Fibroblast of skin of back (primary cell): ENCODE measurements at places on chromosomes 1 and 21.

DNA sequence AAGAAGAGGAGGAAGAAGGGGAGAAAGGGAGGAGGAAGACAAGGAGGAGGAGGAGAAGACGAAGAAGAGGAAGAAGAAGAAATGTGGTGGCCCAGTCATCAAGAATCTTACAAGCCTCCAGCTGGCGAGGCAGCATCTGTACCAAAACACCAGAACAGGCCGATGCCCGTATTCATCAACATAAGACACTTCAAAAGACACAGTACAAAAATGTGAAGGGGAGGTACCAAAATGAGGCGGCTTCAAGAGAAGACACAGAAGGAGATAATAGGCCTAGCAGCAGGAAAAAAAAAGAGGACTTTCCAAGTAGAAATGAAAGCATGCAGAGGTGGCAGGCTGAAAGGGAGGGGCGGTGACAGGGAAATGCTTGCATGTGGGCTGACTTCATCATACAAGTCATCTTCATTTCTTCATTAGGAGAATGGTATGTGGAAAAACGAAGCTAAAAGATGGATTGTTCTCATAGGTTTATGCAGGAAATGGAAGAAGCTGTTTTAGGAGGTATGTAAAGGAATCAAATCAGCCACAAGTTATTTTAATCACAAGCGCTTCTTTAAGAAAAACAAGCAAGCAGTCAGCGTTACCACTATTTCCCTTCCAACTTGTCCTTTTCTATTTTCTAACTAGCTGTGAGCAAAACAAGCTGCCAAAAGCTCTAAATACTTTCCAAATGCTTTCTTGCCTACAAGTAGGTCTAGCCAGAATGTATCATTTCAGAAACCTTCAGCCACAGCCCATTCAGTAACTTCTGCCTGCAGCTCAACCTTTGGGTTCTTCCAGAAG is 192.3 kb downstream of the SLC45A1 start:
- peak; percentile 83 for DNase-seq

- DNase-seq, result peak; percentile 55
Observed at GRCh38 chr1:18945401-18945849, 11.1 kb downstream of the IFFO2 start.

DNA sequence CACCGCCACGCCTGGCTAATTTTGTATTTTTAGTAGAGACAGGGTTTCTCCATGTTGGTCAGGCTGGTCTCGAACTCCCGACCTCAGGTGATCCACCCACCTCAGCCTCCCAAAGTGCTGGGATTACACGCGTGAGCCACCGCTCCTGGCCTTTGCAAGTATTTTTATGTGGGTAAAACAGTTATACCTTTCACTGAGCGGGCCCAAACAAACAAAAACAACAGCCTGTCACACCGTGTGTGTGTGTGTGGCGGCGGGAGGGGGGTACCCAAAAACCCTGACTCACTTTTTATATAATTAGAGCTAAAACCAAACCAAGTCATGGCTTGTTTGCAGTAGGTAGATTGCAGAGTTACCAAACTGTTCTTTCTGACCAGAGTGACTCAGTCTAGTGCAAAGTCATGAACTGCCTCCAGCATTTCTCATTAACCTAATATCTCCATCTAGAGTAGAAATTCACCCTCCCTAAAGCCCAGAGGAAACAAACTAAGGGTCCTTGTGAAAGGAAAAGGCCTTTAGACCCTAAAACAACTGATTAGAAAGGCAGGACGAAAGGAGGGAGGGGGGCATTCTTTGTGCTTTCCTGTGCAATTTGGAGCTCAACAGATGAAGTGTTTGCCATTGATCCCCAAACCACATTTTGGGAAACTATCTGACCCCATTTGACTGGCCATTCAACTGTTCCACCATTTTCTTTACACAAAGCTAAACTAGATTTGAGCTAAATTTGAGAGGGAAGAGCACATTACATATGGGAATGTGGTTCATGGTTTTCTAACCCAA is 181.0 kb downstream of the DHRS3 start:
- peak; percentile 69 for DNase-seq

- DNase-seq, result no peak
Observed at GRCh38 chr1:157628773-157629172, 30.9 kb upstream of the FCRL4 start.

DNA sequence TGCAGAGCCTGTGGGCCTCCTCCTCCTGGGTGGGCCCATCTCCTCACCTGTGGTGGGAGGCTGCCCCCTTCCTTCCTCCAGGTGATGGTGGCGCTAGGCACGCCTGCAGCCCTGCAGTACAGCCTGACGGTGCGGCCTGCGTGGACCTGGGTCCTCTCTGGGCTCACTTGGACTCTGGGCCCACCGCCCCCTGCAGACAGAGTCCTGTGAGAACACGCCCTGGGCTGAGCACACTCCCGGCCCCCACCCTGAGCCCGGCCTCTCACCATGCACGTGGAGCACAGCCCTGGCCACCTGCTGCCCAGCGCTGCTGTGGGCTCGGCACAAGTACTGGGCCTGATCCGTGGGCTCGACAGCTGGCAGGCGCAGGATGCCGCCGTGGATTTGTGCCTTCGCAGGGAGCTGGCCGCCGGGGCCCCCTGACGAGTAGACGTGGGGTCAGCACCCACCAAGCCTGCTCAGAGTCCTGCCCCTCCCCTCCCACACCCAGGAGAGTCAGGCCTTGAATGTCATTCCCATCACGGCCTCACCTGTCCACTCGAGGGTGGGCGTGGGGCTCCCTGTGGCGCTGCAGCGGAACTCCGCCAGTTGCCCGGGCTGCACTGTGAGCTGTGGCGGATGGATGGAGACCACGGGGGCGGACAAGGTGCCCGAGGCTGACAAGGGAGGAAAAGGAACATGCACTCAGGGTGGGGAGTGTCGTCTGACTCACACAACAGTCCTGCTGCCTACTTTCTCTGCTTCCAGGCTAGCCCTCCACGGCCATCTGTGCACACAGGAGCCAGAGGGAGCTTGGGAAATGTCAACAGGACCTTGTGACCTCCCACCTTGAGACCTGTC is 43.4 kb downstream of the LDLRAD2 start:
- no peak for DNase-seq

- DNase-seq, result no peak
Observed at GRCh38 chr1:25145775-25146393, 86.4 kb downstream of the SYF2 start.

GRCh38 chr1:179820226-179820970 is 57.2 kb downstream of the TOR1AIP2 start:
- no peak for DNase-seq

DNA sequence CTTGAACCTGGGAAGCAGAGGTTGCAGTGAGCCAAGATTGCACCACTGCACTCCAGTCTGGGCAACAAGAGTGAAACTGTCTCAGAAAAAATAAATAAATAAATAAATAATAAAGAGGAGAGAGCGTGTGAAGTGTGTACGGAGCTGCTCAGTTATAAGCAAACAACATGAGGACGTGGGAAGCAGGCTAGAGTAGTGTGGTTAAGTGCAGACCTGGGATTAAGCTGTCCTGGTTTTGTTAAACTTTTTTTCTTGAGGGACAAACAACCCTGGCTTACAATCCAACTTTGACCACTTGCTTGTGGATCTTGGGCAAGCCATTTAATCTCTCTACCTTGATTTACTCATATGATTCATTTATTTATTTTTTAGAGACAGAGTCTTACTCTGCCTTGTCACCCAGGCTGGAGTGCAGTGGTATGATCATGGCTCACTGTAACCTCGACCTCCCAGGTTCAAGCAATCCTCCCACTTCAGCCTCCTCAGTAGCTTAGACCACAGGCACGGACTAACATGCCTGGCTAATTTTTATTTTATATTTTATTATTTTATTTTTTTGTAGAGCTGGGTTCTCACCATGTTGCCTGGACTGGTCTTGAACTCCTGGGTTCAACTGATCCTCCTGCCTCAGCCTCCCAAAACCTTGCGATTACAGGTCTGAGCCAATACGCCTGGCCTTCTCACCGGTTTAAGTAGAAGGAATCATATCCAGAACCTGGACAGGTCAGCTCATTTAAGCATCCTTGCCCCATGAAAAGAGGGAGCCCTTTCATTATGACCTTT is 52.7 kb downstream of the RPS6KA1 start:
- no peak for DNase-seq

DNA sequence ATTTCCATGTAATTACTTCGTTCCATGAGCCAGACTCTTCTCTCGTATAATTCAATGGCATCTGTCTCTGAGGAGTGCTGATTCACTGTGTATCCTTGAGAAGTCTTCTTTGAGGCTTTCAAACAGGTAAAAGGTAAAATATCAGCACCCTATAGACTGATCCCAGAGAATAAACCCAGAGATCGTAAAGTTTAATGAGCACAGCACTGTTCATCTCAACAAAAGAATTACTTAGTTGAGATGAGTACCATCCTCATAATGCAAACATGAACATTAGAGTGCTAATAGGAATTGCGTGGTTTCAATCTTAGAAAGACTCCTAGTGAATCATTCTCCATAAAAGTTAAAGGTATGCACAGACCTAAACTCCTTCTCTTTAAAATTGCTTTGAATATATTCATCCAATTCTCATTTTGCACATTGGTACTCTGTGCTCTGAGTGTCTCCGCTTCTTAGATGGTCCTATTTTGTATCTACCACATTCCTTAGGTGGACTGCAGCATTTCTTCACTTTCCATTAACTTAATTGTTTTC is 97.2 kb downstream of the TBX15 start:
- no peak for DNase-seq

- no peak for DNase-seq
Observed at GRCh38 chr21:35071347-35071746, 22.2 kb upstream of the RUNX1 start.

GRCh38 chr1:157595356-157595755 is 2.5 kb downstream of the FCRL4 start:
- no peak for DNase-seq

GRCh38 chr1:219507437-219507836 is 105.5 kb downstream of the ZC3H11B start:
- no peak for DNase-seq

DNA sequence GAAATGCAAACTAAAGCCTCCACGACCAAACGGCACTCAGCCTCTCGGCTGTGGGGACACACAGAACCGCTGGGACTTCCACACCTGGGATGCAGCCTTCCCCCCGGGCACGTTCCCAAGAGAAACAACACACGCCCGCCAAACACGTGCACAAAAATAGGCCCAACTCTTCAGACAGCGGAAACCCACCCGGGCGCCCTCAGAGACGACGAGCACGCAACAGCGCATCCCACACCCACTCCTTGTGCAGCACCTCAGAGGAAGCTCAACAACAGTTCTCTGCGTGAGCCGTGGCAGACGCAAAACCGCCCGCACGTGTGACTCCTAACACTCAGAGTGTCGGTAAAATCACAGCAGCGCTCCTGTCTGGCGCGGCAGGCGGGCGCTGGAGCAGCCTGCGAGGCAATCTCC is 5.3 kb downstream of the C1orf159 start:
- DNase-seq, result no peak

GRCh38 chr1:2528016-2528415 is 1.6 kb upstream of the PANK4 start:
- DNase-seq, result no peak

- DNase-seq, result peak; percentile 26
Observed at GRCh38 chr1:154430903-154431302, 25.8 kb downstream of the IL6R start.

GRCh38 chr1:24117132-24117531 is 5.2 kb upstream of the MYOM3 start:
- no peak for DNase-seq

DNA sequence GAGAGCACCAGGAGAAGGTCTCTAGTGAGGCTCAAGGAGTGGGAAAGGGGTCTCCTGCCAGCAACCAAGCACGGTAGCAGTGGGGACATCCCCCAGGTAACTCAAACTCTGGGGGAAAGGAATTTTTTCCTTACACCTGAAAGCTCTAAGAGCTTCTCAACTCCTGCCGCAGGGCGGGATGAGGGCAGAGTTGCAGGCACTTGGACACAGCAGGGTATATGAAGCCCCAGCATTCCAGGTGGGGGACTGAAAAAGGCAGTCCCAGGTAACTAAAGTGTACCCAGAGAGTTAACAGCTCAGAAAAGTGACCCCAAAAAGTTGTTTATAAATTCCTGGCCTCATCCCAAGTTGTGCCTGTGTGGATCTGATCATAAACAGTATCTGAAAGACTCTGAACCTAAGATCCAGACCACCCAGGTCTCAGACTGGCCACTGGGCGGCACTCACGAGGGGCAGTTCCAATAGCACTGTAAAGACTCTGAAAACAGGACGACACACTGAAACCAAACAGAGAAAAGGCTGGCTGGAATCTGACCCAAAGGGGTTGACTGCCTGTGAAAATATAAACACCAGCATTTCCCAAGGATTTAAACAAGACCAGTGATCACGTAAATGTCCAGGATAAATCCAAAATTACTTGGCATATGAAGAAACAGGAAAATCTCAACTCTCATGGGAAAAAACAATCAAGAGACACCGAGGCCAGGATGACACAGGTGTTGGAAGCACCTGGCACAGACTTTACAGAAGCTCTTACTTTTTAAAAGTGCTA is 47.5 kb downstream of the HSF2BP start:
- DNase-seq, result peak; percentile 50

GRCh38 chr1:81545734-81546133 is 255.0 kb upstream of the ADGRL2 start:
- DNase-seq, result no peak

DNA sequence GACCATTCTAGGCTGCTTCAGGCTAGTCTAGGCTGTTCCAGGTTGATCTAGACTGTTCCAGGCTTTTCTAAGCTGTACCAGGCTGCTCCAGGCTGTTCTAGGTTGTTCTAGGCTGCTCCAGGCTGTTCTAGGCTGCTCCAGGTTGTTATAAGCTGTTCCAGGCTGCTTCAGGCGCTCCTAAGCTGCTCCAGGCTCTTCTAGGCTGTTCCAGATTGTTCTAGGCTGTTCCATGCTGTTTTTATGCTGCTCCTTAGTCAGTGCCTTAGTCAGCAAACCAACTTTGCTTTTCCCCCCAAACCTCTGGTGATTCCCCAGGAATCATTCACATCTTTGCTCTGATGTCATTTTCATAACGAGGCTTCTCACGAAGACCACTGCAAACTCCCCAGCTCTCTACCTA is 171.4 kb upstream of the GALNT2 start:
- no peak for DNase-seq

DNA sequence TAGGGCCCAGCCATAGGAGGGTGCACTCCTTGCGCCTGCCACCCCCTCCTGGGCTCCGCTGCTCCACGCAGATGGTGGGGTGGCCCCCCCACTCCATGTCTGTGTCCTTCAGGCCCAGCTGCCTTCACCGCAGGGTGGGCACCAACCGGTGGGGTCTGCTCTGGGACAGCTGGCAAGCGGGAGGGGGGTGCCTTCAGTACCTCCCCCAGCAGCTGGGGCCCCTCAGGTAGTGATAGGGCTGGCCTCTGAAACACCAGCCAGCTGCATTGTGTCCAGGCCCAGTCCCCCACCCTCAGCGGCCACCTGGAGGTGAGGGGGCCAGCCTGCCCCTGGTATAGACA is 360 bp downstream of the GJC2 start:
- no peak for DNase-seq

DNA sequence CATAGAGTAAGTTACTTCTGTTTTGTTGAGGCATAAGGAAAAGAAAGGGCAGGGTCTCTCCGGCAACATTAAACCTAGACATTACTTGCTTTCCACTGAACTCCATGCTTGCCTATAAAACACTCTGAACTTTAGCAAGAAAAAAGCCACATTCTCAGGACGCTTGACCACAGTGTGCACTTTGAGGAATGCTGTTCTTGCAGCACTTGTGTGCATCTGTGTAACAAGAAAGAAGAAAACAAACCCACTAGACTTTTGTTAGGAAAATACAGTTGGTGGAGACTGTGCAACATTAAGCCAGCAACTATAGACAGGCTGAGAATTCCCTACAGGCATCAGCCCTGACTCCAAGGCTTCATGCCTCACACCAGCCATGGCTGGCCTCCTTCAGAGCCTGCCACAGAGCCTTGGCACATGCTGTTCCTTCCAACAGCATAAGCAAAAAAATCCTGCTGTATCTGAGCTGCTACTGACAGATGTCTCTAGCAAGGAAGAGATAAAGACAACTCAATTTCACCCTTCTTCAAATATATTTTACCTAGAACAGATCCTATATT is 5.8 kb downstream of the PDZK1 start:
- DNase-seq, result no peak
